Caudate nucleus (tissue), 63 donors: ENCODE measurements at places on chromosomes 3 and 15.

- DNase-seq: no peak
These were observed 52.7 kb downstream of the NSMCE3 start for GRCh38 chr15:29216955-29217354.

- DNase-seq: no peak
These were observed 17.1 kb downstream of the MAGEF1 start for GRCh38 chr3:184694716-184695115.

DNA sequence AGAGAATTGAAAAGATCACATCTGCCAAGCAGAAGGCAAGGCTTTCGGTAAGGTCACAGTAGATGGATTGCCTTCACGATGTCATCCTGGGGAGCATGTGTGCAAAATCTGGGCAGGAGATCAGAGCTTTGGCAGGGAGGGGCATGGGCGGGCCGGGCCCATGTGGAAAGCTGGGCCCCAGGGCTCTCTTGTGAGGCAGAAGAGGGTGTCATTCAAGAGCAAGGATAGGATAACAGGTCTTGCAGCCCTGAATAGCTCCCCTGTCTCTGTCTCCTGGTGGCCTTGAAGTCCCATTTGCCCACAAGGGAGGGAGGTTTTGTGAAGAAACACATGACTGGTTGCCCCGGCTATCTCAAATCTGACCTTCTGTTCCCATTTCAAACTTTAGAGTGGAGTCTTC, 172.0 kb downstream of the OPA1 start:
- no peak for DNase-seq

- no peak for DNase-seq
These were observed 4.8 kb upstream of the ZBTB20 start for GRCh38 chr3:115151921-115152320.

DNA sequence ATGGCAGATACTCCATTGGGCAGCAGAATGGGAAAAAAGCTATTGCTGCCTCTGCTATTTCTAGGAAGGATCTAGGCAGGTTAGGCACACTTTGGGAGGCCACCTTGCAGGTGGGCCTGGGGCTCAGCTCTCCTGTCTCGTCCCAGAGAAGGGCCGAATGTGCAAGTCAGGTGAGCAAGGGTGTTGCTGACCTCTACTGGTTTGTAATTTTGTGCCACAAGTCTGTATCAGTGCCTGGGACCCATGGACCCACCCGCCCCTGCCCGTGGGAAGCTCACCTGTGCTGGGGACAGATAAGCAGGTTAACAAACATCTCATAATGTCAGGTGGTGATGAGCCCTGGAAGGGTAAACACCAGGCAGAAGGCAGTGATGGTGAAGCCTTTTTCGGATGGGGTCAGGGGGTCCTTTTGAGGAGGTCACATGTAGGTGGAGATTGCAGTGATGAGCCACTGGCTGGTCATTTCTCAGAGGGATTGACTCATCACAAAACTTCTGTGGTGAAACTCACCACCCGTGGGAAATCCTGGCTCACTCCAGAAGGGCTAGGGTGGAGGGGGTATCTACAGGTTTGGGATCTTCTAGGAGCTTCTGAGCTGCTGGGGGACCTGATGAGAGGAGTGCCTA, 161.3 kb downstream of the KLF13 start:
- DNase-seq: no peak

DNA sequence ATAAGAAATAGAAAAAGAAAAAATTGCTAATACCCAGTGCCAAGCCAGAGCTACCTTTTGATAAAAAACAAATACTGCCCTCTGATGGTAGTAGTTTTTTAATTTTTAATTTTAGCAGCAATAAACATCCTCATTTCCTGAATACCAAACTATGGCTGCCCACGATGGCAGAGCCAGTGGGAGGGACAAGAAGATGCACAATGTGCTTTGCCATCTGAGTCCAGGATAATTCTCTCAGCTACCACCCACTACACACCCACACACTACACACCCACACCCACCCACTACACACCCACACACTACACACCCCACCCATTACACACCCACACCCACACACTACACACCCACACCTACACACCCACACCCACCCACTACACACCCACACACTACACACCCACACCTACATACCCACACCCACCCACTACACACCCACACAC, 17.8 kb downstream of the CEP19 start:
- no peak for DNase-seq

- DNase-seq: no peak
These were observed 144.4 kb upstream of the IGF1R start for GRCh38 chr15:98503970-98504369.
